Ureter (tissue), 1 donor: ENCODE measurements at places on chromosomes 16 and 17.

- DNase-seq: peak; percentile 74
Observed at GRCh38 chr17:40063187-40063771, 514 bp downstream of the THRA start.

GRCh38 chr16:29777576-29778350 lies at the start of gene ZG16:
Gene ZG16 (plus strand): TSS chr16:29778256. CDS start chr16:29779267, 1,011 bp downstream.
- no peak for DNase-seq

DNA sequence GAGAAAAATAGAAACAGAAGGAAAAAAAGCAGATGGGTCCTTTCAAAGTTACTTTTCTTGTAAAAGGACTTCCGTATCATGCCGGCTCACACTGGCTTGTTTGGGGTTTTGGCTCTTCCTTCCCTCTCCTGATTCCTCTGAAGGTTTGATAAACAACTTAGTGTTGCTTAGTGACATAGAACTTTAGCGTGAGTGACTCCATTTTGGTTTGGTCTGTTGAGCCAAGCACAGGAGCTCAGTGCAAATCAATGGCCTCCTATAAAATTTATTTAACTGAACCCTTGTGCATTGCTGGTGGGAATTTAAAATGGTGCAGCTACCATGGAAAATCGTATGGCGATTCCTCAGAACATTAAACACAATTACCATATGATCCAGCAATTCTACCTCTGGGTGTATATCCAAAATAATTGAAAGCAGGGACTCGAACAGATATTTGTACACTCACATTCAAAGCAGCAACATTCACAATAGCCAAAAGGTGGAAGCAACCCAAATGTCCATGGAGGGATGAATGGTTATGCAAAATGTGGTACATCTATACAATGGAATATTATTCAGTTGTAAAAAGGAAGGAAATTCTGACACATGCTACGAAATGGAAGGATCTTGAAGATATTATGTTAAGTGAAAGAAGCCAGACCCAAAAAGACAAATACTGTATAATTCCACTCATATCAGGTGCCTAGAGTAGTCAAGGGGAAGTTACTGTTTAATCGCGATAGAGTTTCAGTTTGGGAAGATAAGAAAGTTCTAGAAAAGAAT lies 1.1 kb upstream of the TUBG2 start:
- DNase-seq: no peak

DNA sequence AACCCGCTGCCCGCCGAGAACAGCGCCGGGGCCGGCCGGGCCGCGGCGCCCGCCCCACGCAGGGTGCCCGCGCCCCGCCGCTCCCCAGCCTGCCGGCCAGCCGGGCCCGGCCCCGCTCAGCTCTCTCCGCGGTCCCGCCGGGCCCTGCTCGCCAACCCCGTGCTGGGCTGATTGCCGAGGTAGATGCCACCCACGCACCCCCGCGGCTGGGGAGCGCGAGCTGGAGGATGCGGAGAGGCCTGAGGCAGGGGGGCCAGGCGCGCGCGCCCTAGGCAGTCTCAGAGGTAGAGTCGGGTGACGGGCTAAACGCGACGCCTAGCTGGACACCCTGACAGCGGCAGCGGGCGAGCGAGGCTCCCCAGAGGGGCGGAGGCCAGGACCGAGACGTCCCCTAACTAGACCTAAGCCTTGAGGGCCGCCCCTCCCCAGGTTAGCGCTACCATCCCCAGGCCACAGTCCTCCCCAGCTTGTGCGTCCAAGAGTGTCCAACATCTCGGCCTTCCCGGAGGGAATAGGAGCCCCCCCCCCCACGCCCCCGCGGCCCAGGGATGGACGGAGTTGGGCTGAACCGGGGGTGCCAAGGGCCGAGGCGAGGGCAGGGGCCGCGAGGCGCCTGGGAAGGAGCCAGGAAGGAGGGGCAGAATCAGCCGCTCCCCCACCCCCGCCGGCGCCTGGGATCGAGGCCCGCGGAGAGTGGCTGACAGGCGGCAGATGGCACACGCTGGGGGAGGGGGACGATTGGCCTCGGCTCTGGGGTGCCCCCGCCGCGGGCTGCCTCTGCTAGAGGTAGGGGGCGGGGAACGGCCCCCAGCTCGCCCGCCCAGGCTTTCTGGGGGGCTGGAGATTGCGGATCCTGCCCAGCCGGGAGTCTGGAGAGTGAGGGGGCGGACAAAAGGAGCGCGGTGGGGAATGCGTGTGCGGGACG lies 2.5 kb upstream of the ZNF423 start:
- peak; percentile 75 for DNase-seq

DNA sequence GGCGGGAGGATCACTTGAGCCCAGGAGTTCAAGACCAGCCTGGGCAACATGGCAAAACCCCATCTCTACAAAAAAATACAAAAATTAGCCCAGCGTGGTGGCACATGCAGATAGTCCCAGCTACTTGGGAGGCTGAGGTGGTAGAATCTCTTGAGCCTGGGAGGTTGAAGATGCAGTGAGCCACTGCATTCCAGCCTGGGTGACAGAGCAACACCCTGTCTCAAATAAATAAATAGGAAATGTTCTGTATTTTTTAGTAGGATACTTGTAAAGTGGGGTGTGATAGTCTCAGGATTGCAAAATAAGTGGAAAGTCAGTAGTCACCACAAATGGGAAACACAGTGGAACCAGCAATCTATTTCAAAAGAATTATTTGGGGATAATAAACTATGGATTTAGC lies 4.0 kb downstream of the RSPRY1 start:
- DNase-seq: no peak

GRCh38 chr17:59504821-59505220 lies 60.6 kb upstream of the DHX40 start:
- DNase-seq: no peak

- peak; percentile 41 for DNase-seq
Observed at GRCh38 chr17:17055286-17056155, 13.3 kb downstream of the MPRIP start.

DNA sequence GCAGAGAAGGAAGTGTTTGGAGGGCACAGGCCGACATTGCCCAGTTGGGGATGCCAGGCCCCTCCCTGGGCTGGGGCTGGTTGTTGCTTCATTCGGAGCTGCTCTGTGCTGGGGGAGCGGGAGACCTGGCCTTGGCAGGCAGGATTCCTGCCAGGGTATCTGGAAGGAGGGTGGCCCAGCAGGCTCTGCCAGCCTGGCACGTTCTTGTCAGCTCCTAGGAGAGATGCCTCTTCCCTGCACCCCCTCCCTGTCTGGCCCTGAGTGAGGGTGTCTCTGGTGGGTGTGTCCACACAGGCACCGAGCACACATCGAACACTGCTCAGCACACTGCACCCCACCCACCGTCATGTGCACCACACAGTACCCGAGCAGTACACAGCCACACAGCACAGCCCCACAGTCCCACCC lies 35.2 kb downstream of the ARHGAP23 start:
- DNase-seq: peak; percentile 69

DNA sequence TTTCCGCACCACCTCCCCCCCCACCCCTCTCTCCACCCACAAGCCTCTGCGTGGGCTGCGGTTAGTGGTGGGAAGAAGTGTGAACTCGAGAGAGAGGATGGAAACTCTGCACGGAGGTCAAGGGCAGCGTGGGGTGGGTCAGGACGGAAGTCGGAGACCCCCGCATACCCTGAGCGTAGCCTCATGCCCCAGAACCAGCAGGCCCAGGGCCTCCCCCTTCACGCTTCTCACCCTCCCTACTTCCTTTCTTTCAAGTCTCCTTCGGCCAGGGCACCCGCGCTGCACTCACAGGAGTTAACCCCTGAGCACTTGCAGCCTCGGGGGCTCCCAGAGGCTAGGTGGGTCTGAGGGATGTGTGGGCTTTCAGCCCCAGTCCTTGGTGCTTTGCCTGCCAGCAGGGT lies 9.2 kb downstream of the TBKBP1 start:
- no peak for DNase-seq

GRCh38 chr17:40436636-40437035 lies 6.6 kb upstream of the IGFBP4 start:
- DNase-seq: no peak

DNA sequence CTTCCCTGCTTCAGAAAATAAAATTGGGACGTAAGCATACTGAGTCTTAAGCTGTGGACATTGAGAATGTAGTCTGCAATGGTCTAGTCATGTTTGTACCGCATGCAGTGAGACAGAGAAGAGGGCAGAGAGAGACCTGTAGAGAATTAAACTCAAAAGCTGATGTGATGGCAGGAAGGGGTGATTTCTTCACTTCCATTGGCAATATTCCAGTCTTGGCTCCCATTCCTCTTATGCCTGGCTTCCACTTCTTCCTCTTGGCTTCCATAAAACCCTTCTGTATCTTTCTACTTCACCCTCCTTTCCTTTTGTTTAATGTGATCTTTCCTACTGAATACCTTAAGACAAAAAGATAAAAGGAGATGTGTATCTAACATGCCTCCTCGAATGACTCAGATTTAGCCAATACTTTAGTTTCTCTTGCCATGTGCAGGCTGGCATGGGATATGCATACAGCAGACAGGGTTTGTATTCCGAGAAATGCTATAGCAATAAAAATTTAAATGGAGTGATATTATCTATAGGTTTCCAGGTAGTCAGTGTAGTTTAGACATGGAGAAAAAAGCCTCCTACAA lies 423.1 kb upstream of the DYNLRB2 start:
- no peak for DNase-seq

- no peak for DNase-seq
Observed at GRCh38 chr17:1852327-1852726, 22.5 kb downstream of the RPA1 start.

- DNase-seq: no peak
Observed at GRCh38 chr17:12596961-12597360, 68.7 kb upstream of the MYOCD start.

DNA sequence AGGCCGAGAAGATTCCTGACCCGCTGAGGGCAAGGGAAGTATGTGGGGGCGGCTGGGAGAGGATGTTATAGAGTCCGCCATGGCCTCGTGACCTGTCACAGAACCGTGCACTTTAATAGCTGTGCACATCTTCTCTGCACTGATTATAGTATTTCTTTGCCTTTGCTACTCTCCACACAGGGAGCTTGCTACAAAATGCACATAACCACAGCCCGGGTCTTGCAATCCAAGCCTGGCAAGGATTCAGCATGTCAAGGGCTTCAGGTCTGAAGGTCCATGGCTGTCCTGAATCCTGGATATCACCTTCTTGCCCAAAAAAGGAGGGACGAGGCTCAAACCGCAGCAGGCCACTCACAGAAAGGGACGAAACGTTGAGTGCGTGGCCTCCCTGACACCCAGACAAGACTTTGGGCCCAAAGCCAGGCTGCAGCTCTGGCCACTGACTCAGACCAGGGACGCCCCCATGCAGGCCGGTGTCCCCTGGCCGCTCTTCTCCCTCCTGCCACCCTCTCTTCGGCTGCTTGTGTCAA lies 43.7 kb downstream of the USP22 start:
- DNase-seq: no peak

GRCh38 chr17:36928471-36929345 lies 8.6 kb upstream of the LHX1 start:
- DNase-seq: no peak

GRCh38 chr17:3557768-3558583 lies at the start of gene TRPV3:
Gene TRPV3 (minus strand): TSS chr17:3557812. CDS start chr17:3554850, 2,962 bp downstream.
- DNase-seq: peak; percentile 88

DNA sequence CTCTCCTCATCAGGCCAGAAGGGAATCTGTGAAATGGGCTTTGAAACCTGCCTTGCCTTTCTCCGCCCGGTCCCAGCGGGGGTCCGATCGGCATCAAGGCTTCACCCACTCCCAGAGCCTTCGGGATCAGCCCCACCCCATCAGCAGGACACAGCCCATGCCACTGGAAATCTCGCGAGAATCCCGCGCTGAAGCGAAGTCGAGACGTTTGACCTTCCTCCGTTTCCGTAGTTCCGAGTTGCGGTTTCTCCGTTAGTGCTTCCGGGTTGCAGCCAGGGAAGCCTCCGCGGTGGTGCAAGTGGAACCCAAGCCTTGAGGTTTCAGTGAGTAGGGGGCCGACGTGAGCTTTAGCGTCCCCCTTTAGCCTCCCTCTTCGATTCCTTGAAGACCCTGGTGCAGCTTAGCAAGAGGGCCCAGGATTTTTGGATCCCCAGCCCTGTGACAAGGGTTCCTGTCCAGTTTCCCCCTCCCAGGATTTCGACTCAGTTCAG lies at the start of gene COASY:
COASY (plus strand) TSS at position 252 of the 491 bp plus-strand sequence. CDS start 475 bp downstream, outside the sequence.
- DNase-seq: peak; percentile 97
